Fibroblast of upper back skin (primary cell): ENCODE measurements at places on chromosomes 1 and 21.

GRCh38 chr1:209012443-209013196, 570.9 kb upstream of the CAMK1G start:
- no peak for DNase-seq

DNA sequence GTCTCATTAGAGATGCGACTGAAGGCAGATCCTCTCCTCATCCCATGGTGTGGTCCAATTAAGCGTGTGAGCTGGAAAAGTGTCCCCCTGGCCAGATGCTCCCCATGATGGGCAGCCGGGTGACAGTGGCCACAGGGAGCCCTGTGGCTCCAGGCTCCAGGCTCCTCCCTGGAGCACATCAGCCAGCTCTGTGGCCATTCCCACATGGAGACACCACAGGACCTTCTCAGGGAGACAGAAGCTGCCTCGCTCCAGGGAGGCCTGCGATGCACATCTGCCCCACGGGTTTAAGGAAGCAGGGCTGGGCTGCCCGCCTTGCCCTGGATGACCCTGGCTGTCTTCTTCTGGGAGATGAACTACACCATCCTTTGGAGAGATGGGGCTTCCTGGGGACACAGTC, 99.9 kb upstream of the TLR5 start:
- no peak for DNase-seq

DNA sequence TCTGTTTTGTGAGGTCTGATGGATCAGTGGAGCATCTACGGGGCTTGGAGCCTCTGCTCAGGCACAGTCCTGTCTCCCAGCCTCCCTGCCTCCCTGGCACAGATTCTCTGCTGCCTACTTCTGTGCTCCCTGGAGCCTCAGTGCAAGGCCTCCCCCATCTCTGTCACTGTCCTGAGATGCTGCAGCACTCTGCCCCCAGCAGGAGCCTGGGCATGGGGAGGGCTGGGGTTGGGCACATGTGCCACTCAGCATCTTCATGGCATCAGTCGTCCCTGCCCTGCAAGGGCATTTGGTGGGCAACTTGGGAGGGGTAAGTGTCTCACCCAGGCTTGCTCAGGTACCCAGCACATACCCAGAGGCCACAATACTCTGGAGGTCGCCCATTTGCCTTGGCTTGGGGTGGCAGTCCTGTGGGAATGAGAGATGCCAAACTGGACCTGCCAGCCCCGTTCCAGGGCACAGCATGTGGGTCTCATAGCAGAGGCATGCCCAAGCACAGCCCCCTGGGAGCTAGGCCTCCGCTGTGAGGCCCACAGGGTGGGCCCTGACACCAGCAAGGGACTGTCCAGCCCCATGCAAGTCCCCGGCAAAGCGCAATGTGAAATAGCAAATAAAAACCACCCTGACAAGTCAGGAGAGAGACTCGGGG, 28.7 kb downstream of the PADI3 start:
- no peak for DNase-seq

- peak; percentile 75 for DNase-seq
Observed at GRCh38 chr1:213041443-213041842, 9.6 kb upstream of the RPS6KC1 start.

DNA sequence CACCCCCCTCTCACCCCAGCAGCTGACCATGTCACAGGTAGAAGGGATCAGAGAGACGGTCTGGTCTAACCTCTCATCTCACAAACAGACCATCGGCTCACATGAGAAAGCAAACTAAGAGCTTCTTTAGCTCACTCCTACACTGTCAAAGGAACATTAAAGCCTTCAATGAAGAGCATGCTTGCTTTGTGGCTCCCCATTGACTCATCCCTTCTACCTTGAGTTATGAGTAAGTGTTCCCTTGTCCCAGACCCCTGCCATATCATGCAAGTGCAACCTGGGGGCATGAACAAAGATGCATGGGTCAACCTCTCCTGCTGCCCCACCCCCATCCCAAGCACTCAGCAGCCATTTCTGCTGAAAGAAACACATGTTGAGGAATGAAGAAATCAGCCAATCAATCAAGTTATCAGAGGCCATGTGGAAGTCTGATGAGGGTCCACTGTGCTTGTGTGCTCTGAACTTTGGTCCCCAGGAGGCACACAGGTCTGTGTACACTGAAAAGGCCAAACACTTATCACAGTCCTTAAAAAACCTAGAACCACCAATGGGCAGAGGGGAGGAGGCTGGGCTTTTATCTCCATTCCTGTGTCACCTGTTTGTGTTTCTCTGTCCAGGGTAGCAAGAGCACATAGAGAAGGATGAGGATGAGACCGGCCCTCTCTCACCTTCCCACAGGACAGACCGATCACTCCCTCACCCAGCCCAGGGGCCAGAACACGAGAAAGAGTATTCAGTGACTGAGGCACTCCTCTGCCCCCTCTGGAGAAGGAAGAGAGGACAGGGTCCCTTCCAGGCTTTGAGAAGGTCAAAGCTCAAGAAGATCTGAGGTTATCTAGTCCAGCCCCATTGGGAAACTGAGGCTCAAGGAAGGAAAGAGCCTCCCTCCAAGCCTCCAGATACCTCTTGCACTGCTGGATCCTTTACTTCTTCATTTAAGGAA, 9.5 kb downstream of the ETNK2 start:
- DNase-seq: no peak

DNA sequence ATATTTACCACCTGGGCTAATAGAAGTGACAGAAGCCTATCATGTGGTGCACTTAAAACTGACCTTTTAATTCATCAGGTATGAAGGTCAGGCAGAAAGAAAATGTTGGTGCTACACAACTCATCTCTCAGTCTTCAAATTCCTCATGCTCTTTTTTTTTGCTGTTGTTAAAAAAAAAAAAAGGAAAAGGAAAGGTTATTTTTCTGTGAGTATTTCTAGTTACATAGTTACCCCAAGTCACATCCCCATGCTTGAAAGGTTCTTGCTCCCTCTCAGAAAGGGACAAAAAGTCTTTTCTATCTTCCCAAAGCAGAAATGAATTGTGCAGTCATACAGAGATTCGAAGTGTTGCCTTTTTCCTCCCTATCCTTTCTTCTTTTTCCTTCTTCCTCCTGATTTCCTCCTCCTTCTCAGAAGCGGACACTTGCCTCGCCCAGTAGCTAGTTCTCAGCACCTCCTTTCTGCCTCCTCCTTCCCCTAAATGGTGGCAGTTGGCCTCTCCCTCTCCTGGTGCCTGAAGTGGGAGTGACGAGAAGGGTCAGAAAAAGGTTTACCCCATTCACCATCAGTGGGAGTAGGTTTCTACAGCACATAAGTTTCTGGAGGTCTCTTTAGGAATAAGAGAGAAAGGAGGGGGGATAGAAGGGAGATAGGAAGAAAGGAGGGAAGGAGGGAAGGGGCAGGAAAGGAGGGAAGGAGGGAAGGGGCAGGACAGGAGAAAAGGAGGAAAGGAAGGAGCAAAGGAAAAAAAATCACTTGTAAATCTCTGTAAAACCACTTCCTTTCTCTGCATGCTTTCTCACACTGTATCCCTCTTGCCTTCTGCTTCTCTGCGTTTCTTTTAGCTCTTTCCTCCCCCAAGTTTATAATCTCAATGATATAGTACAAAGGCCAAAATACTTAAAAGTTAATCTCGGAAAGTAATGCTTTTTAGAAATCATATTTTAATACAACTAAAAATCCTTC, 20.4 kb upstream of the C1orf105 start:
- no peak for DNase-seq

GRCh38 chr1:180540697-180541594, 17.8 kb upstream of the OVAAL start:
- peak; percentile 73 for DNase-seq
